ENCODE measurements at places on chromosomes 2 and 18.

- no peak for DNase-seq
Observed at GRCh38 chr2:65353046-65353445, 79.4 kb downstream of the SPRED2 start.

DNA sequence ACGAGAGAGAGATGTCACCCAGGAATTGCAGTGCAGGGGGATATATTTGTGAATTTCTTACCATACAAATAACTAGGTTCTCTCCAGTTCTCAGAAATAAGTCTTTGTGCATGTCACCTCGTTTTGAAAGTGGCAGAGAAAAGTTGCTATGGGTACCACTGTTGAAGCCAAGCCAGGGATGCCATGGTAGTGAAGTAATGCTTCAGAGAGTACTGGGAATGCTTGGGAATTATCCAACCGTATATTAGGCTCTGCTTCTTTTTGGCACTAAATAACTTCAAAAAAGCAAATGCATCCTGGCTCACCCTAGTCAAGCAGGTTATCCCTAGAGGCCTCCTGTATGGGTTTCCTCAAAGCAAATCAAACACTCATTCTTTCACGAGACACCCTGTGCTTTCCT, 50.7 kb upstream of the DDX18 start:
- DNase-seq = no peak

DNA sequence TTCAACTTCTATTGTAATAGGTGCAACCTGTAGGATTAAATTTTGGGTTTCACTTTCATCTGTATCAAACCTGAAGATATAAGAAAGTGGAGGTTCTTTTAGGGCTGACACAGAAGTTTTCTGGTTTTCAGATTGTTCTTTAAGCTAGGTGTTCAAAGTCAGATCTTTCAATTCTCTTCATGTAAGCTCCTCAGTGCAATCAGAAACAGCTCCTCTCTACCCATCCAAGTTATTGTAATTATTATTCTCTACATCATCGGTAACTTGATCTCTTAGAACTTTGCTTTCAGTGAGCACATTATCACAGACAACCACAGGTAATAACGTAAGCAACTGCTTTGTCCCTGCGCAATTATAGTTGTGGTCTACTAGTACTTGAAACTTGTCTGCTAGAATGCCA, 179.4 kb downstream of the MYCN start:
- DNase-seq = no peak

DNA sequence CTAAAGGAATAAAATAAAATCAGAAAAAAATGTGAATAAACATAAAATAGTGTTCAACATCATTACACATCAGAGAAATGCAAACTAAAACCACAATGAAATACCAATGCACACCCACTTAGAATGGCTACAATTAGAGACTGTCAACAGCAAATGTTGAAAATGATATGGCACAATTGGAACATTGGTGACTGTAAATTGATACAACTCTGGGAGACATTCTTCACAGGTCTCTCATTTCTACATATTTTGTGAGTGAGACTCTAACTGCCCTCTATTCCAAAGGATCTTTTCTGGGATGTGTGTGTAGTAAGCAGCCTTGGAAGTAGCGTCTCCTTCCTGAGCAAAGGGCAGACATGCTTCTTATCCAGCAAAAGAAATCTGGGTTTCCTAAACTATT, 323.0 kb downstream of the FBXO15 start:
- DNase-seq = no peak

- DNase-seq = no peak
Observed at GRCh38 chr2:30894498-30895119, 87.4 kb upstream of the CAPN13 start.

- no peak for DNase-seq
Observed at GRCh38 chr2:151936626-151937025, 108.4 kb upstream of the ARL5A start.

- no peak for DNase-seq
Observed at GRCh38 chr2:209636076-209636475, 135.6 kb upstream of the UNC80 start.

DNA sequence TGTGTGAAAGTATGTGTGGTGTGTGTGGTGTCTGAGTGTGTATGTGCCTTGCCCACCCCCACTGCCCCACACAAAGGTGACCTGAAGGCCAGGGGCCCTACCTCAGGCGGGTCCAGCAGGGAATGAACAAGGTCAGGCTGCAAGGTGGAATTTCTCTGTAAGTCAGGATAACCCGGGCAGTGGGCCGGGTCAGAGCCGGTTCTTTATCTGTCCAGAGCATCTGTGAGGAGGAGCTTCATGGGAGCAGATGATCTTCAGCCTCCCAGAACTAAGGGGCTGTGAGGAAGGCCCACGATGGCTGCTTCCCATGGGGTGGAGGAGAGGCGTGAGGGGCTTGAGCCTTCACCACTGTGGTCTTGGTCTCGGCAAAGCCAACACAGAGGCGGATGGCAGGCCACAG, 150.3 kb downstream of the TFCP2L1 start:
- DNase-seq = no peak

DNA sequence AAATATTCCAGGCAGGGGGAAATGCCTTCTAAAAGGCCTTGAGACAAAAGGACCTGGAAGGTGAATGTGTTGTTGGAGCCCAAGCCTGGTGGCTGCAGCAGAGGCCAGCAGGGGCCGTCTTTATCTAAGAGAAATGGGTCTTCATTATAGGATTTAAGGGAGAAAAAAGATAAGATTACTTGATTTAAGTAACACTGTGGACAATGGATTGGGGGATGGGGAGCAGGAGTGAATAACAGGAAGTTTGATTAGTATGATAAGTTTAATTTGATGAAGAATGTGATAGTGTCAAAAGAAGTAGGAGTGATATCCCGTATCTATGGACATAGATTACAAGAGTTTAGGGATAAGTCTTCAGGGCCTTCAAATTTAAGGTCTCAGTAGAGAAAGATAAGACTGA, 64.2 kb downstream of the WDR75 start:
- no peak for DNase-seq

DNA sequence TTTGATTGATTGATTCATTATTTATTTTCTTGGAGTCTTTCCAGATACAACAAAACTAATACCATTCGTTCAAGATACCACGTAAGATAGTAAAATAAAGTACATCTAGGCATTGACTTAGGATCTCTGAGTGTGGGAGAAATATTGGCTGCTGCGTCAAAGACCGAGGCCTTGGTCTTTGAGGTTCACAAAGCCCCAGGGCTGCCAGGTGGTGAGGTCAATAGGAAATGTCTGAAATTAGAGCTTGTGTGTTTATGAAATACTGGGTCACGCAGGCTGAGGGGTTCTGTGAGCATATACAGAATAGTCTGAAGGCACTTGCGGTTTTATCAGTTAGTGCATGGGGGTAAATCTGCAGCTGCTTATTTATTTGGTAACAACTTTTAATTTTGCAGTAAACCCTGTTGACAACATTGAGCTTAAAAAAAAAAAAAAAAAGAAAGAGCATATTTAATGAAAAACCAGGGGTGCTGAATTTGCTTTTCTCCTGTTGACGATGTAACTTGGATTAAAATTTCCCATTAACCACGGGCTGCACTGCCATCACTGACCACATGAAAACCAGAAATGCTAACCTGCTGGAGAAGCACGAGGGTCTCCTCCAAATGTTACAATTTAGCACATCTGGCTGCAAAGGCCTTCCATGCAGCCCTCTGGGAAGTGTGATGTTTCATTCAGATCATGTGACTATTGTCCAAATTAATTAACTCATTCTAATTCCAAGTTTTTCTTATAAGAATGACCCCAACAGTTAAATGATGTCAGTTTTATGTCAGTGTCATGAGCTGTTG, 27.1 kb upstream of the SERPINB12 start:
- DNase-seq = no peak

GRCh38 chr2:127581050-127581345, 45.5 kb downstream of the MYO7B start:
- DNase-seq = no peak

GRCh38 chr18:31301201-31301655, 16.7 kb upstream of the DSG1 start:
- DNase-seq = no peak

DNA sequence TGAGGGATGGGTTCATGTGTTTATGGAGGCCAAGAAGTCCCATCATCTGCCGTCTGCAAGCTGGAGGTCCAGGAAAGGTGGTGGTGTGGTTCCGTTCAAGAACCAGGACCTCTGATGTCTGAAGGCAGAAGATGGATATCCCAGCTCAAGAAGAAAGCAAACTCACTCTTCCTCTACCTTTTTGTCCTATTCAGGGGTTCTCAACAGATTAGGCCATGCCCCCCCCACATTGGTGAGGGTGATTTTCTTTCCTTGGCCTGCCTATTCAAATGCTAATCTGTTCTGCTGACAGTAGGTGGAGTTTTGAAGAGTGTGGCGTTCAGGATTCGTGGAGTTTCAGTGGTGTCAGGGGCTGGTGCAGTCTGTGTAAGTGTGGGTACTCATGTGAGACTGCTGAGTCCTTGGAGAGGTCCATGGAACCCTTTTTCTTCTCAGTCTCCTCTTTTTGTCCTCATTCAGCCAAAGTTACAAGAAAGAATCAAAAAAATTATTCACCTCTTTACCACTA, 5.9 kb downstream of the MSL3B start:
- DNase-seq = no peak

DNA sequence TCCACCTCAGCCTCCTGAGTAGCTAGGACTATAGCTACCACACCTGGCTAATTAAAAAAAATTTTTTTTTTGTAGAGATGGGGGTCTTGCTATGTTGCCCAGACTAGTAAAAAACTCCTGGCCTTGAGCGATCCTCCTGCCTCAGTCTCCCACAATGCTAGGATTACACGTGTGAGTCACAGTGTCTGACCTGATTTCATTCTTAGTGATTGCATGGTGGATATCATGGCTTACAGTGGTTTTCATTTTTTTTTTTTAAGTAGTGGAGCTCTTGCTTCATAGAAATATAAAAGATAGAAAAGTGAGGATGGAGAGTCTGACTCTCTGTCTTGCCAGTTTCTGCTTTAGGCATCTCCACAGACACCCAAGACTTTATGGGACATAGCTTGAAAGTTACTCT, 83.6 kb downstream of the CDC42EP3 start:
- DNase-seq = no peak

DNA sequence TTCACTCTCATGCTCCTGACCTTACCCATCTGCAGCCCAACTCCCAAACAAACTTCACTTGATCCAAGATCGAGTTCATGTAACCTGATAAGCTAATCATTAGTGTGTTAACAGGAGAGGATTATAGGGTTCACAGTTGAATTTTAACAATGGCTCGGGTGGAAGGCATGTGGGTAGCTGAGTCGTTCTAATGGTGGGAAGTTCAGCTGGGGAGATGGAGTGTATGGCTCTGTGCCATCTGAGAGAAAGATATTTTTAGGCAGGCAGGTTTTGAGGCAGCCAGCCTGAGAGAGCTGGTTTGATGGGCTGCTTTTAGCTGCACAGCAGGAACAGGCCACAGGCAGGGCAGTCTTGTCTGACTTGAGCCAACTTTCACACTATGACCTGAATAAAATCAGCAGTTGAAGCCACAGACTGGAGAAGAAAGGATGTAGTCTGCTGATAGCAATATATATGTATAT, 17.7 kb upstream of the NFE2L2 start:
- DNase-seq = no peak
